ENCODE measurements at places on chromosomes 2 and 18.
A peak's percentile ranks its signal among the peaks of the same experiment; 100 is the strongest.

- DNase-seq, result peak; percentile 66
These were observed 11.2 kb upstream of the IKZF2 start for GRCh38 chr2:213162516-213163118.

DNA sequence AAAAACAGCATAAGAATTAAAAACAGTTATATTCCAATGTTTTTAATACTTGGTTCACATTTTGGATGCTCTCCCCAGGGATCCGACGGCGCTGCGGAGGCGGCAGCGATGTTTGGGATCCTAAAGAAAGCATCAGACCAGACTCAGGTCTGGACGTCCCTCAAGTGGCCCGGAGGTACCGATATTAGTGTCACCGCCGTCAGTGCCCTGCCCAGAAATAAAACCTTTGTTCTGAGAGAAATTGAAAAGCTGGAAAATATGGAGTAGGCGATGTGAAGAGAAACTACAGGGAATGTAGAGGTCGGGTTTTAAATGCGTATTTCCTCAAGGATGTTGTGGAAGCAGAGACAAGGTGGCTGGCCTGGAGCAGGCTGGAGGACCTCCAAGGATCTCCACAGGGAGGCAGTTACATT, 683 bp upstream of the TBC1D8 start:
- no peak for DNase-seq

- DNase-seq, result peak; percentile 30
These were observed 266.3 kb upstream of the LYPD1 start for GRCh38 chr2:132936261-132936660.

DNA sequence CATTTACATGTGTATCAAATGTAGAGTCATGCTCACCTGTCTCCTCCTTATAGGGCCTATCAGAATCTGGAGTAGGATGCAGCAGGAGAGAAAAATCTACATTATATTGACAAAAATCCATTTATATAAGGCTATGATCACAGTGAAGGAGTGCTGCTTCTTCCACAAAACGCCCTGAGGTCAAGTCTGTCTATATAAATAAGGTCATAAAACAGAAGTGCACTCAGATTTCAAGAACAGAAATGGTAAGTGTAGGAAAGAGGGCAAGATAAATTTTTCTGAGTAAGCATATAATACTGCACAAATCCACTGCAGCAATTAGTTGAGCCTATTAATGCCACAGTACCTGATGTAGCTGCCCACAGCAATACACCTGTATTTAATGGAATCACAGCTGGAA, 51.8 kb downstream of the COL5A2 start:
- DNase-seq, result peak; percentile 43

DNA sequence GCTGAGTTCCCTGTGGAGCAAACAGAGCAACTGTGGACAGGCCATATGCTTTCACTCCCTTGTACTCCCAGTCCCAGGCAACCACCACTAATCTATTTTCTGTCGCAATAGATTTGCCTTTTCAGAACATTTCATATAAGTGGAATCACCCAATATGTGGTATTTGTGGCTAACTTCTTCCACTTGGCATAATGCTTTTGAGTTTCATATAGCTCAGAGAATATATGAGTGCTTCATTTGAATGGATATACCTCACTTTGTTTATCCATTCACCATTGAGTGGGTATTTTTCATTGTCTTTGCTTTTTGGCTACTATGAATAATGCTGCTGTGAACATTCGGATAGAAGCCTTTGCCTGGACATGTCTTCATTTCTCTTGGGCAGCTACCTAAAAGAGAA, 151.9 kb downstream of the CERS6 start:
- DNase-seq, result peak; percentile 11

DNA sequence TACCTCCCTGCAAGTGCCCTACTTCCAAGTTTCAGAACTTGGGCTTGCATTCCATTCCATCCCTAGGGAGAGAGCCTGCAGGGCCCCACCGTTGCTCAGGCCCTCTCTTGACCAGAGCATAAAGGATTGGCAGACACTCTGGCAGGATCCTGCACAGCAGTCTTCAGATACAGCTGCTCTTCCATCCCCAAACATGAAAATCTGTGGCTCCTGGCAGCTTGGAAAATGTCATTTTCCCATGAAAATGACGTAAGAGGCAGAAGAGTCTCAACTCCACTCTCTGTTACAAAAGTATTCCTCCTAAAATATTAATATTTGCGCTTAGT, 162.6 kb downstream of the GFPT1 start:
- DNase-seq, result no peak

DNA sequence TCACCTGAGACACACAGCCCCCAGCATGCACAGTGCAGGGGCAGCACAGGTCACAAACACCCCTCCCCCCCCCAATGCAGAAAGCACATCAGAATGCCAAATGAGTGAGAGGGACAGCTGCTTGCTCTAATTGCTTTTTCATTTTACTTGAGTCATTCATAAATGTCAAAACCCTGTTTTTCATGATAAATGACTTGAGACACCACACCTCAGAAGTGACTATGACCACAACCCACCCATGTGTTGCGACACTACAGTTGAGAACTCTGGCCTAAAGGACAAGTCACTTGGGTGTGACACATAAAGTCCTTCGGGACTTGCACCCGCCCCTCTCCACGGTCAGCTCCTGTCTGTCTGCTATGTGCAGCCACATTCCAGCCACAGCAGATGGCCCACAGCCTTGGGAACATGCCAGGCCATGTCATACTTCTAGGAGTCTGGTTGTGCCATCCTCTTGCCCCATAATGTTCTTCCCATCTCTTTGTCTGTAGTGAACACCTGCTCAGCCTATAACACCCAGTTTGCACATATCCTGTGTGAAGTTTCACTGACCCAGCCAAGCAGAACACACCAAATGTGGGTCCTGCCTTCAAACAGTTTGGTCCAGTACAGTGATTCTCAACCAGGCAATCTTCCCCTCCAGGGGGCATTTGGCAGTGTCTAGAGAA, 30.2 kb upstream of the RIOK3 start:
- DNase-seq, result peak; percentile 76

DNA sequence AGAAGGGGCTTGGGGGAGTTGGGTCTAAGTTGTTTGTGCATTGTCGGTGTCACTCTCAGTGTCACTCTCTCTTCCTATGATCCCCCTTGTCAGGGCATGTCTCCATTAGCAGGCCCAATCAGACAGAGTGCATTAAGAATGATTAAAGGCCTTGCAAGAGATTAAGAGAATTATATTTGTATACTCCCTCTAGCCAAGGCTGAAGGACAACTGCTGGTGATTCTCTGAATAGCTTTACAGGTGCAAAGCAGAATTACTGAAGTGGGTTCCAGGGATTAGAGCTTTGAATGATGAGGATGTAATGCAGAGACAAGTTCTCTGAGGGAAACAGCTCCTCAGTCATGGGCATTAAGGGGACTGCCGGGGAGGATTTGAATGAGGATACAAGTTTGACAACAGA, 104.8 kb upstream of the LGALSL start:
- no peak for DNase-seq

- DNase-seq, result peak; percentile 11
These were observed 3.5 kb downstream of the TRIB2 start for GRCh38 chr2:12720278-12720620.

DNA sequence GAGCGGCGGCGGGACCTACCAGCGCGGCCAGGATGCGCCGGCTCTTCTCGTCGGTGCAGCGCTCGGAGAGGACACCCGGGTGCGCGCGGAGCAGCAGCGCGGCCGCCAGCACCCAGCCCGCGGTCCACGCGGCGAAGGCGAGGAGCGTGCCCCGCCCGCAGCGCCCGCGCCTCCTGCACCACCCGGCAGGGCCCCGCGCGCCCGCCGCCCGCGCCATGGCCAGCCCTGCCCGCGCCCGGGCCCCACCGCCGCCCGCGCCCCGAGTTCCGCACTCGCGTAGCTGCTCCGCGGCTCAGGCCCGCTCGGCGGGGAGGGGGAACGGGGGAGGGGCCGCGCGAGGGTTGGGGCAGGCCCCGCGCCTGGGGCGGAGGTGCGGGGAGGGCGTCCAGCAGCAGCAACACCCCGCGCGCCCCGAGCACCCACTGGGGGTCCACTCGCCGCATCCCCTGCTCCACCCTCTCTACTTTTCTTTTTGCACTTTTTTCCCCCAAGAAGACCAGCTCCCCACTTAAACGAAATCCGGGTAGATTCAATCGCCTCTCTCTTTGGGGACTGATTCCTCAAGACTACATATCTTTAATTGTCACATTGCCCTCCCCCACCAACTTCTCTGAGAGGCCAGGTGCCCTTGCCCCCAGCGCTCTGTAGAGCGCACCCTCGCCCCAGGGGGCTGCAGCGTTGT, at the start of gene DIPK1C:
Gene DIPK1C (minus strand): TSS at position 266 of the 682 bp plus-strand sequence. CDS start 49 bp downstream, at position 217.
- no peak for DNase-seq
